Hepatic stellate cell (primary cell): ENCODE measurements at places on chromosomes 2 and 18.
A peak's percentile ranks its signal among the peaks of the same experiment; 100 is the strongest.

DNA sequence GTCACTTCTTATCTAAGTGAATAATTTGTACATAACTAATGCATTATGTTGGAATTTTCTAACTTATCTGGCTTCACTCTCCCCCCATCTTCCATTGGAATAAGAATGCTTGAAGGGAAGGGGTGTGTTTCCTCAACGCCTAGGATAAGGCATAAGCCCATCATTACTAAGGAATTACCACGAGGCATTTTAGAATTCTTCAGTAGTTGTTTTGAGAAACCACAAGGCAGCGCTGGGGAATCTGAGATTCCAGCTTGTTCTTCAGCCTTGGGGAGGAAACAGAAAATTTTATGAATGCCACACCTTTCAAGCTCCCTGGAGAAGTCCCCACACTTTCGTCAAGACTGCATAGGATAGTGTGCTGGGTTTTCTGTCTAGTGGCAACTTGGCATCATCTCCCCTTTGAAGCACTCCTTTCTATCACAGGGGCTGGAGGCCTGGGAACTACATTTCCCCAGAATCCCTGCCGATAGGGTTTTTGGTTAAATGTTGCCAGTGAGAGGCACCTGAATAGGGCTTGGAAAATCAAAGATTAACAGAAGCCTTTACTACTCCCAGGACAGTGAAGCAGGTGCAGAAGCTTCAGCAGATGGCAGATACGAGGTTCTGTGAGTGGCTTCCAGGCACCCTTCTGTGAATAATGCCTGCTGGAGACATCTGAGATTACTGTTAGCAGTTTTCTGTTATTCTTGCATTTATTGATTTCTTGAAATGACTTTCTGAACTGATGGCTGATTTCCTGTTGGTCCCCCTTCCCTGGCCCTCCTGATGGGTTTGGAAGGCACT is 192.7 kb upstream of the REV1 start:
- peak; percentile 27 for DNase-seq

- no peak for DNase-seq
Measured at GRCh38 chr2:232503809-232504323, 16.2 kb upstream of the ECEL1 start.

DNA sequence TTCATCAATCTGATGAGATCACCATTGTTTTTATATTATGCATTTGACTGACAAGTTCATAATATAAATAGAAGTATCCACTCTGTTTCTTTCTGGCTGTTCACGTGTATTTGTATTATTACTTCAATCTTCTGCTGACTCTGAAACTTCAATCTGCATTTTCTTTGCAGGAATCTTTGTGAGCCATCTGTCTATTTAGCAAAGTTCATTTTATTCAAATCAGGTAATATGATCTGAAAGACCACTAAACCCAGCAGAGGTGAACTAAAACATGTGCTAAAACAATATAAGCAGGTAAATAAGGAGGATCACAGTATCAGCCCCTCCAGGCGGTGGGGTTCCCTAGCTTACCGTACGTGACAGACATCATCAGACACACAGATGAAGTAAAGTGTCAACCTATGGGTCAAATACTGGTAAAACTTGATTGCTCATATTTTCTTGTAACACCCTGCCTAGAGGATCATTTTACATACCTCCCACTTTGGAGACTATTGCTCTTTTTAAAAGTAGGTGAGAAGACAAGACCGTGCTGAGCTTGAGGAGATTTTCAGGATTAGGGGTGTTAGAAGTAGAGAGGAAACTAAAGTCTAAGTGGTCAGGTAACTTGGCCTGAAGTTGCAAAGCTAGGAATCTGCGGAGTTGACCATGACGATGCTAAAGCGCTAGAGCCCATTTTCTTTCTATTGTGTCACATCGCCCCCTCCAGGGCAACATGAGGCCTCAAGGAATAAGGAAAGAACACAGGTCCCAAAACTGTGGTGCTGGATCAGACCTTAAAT is 9.0 kb downstream of the DTNB start:
- peak; percentile 64 for DNase-seq

- DNase-seq, result no peak
Measured at GRCh38 chr18:9557250-9557943, 57.0 kb downstream of the PPP4R1 start.

- DNase-seq, result no peak
Measured at GRCh38 chr2:157900203-157900602, 24.1 kb upstream of the ACVR1 start.

DNA sequence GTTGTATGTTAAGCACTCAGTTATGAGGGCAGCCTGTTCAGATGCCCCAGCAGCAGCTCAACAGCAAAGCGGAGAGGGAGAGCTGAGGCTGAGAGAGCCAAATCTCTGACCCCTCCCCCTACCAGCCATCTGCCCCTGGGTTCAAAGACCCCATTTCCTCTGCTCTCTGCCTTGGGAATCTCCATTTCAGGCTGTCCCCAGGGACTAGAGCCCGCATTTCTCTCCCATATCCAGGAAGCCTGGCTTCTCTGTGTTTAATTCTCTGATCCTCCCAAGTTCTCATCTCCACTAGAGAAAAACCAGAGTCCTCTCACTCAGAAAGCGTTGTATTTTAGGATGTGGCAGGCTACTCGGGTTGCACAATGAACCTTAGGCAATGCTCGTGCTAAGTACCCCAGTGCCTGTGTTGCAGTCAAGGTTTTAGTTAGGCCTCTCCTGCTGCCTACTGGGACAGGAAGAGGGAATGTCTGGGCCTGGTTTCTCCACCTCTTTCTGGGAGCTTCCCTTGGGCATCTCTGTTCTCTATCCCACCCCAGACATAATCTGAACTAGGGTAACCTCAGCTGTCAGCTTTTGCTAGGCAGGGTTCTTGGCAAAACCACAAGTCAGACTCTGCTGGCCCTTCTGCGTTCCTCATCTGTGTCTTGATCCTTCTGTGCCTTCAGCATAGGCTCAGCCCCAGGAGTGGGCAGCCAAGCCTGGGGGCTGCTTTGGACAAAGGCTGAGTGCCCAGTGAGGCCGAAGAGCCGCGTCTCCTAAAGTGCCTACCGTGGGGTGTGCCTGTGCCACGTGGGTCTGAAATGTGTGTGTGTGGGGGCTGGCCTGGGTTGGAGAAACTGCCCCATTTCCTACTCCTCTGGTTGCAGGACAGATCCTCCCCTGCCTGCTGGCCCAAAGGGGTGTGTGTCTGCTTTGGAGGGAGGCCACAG is 96.8 kb downstream of the STPG4 start:
- DNase-seq, result no peak

- DNase-seq, result no peak
Measured at GRCh38 chr2:197548582-197548981, 32.7 kb downstream of the MOB4 start.

DNA sequence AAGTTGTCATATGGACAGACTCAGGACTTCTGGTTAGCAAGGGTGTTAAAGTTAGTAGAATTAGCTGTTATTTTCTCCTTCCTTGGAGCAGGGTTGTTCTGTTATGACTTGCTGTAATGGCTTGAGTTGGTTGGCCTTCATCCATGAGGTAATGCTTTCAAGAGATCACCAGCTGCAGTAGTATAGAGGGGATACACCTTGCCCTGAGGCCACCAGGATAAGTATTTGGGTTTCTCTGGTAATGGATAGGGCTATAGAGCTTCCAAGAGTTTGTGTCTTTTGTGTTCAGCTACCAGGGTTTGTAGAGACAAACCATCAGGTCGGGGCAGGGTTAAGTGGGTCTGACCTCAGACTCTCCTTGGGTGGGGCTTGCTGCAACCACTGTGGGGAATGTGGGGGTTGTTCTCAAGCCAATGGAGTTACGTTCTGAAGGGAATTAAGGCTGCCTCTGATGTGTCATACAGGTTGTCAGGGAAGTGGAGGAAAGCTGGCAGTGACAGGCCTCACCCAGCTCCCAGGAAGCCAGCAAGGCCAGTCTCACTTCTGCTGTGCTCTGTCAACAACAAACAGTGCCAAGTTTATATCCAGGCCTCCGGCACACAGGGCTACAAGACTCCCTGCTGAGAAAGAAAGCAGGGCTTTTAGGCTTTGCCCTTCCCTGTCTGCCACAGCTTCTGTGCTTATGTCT is 356.6 kb downstream of the SPAG16 start:
- no peak for DNase-seq

DNA sequence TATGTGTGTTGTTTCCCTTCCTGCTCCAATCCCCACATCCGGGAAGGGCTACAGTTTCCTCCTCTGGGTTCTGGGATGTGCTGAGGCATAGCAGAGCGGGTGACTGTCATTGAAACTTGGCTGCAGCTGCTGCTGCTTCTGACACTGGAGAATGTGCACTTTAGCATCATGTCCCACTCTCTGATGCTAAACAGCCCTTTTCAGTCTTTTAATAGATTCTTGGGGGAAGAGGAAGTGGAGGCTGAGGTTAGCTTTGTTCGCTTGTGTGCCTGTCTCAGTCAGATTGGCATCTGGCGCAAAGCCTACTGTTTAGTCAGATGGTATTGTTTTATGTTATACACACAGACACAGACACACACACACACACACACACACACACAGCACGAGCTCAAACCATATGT is 136.5 kb upstream of the RND3 start:
- no peak for DNase-seq

DNA sequence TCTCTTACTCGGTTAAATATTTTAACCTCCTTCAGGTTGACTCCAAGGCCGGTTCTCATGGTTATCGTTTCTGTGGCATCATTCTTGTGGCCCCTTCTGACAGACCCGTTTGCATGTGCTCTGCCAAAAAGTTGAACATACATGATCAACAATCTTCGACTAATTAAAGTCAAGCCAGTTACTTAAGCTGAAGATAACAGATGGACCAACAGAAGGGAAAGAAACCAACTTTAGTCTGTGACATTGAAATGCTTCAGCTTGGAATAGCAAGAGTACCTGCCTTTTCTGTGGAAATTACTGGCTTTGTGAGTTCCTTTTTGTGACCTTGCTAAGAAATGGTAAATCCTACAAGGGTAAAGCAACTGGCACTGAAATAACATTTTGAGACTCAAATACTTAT is 1429.1 kb downstream of the LRP1B start:
- no peak for DNase-seq

GRCh38 chr2:205754924-205755321 is 72.6 kb downstream of the NRP2 start:
- peak; percentile 45 for DNase-seq

DNA sequence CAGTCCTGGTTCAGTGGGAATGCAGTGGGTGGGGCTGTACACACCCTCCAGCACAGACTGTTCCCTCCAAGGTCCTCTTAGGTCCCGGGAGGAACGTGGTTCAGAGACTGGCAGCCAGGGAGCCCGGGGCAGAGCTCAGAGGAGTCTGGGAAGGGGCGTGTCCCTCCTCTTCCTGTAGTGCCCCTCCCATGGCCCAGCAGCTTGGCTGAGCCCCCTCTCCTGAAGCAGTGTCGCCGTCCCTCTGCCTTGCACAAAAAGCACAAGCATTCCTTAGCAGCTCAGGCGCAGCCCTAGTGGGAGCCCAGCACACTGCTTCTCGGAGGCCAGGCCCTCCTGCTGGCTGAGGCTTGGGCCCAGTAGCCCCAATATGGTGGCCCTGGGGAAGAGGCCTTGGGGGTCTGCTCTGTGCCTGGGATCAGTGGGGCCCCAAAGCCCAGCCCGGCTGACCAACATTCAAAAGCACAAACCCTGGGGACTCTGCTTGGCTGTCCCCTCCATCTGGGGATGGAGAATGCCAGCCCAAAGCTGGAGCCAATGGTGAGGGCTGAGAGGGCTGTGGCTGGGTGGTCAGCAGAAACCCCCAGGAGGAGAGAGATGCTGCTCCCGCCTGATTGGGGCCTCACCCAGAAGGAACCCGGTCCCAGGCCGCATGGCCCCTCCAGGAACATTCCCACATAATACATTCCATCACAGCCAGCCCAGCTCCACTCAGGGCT is 17.5 kb upstream of the FAHD2A start:
- DNase-seq, result no peak

DNA sequence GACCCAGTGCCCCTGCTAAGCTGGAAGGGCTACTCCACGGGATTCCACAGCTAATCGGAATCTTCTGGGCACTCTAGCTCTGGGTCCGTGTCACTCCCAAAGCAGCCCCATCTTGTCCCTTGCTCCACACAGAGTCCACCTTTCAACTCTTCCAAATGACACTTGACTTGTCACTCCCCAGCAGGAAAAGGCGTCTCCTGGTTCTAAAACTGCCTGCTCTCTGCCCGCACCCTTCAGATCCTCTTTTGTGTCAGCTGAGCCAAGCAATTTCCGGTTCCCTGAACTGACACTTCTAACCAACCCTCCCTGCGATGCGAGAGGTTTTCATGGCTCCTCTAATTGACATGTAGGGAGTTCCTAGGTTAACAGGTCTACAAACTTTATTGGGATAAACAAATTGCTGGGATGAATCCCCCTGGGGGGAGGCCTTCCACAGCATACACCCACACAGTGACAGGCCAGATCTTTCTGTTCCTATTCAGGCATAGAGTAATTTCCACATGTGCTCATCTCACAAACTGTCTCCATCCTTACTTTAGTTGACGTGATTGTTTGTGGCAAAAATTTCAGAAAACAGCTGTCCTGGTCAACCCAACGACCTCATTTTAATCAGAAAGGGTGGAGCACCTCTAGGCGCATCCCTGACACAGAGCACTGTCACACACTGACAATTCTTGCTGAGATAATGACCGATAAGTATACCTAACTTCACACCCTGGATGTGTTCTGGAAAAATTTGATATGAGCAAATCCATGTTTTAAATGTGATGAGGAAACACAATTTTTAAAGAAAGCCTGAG is 104.9 kb downstream of the RBMS1 start:
- no peak for DNase-seq

DNA sequence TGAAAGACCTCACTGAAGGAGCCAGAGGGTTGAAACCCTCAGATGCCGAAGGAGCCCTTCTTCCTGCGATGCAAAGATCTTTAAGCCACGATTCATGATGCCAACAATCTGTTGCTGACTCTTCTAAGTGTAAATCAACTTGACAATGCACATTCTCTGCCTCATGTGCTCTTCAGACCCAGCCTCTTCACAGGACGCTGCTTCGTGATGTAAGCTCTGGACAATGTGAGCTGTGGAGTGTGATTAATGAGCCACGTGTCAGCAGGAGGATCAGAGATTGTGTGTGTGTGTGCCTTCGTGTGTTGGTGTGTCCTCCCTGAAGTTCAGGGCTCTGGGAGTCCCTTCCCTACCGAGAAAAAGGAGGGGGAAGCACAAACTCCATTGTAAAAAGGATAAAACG is 26.5 kb upstream of the TWIST2 start:
- no peak for DNase-seq

GRCh38 chr18:33803636-33804035 is 225.6 kb downstream of the ASXL3 start:
- no peak for DNase-seq
